ENCODE measurements at places on chromosomes 1 and 21.

- no peak for DNase-seq
Observed at GRCh38 chr1:200741551-200742207, 3.0 kb downstream of the CAMSAP2 start.

GRCh38 chr21:44434568-44434925 lies 20.8 kb upstream of the LRRC3 start:
- no peak for DNase-seq

- no peak for DNase-seq
Observed at GRCh38 chr1:247273013-247273412, 17.1 kb downstream of the VN1R5 start.

GRCh38 chr1:213658457-213658856 lies 329.3 kb upstream of the PROX1 start:
- DNase-seq: no peak

- no peak for DNase-seq
Observed at GRCh38 chr1:20625176-20626097, 7.8 kb upstream of the PINK1 start.

DNA sequence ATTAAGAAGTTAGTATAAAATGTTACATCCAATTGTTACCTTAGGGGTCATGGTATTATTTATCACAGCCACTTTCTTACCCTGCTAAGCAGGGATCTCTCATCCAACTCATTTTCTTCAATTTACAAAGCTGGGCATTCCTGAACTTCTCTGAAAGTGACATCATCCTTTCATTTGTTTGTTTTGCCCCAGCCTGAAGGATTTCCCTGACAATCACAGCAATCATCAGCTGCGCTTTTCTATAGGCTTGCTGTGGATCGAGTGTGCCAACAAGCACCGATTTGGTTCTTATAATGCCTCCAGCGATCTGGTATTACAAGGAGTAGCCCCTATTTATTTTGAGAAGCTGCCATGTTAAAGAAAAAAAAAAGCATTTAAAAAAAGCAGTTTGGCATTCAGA lies 240.2 kb downstream of the USH2A start:
- no peak for DNase-seq

DNA sequence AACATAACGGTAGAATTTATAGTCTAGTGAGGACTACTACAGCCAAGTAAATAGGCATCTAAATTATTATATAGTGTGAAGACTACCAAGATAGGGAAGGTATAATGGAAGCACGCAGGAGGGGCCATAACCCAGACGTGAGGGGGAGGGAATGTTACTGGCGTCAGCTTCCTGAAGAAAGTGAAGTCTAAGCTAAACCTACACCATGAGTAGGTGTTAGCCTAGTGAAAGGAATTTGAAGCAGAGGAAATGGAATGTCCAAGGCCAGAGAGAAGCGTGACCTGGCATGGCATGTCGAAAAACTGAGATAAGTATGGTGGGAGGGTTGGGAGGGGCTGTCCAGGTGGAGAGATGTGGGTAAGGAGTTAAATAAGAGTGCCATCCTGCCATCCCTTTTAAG lies 140.5 kb downstream of the SLC44A5 start:
- no peak for DNase-seq

GRCh38 chr1:22048351-22049192 lies 3.9 kb upstream of the CDC42 start:
- no peak for DNase-seq

GRCh38 chr21:41045534-41046268 lies 122.3 kb upstream of the BACE2 start:
- DNase-seq: peak; percentile 70

DNA sequence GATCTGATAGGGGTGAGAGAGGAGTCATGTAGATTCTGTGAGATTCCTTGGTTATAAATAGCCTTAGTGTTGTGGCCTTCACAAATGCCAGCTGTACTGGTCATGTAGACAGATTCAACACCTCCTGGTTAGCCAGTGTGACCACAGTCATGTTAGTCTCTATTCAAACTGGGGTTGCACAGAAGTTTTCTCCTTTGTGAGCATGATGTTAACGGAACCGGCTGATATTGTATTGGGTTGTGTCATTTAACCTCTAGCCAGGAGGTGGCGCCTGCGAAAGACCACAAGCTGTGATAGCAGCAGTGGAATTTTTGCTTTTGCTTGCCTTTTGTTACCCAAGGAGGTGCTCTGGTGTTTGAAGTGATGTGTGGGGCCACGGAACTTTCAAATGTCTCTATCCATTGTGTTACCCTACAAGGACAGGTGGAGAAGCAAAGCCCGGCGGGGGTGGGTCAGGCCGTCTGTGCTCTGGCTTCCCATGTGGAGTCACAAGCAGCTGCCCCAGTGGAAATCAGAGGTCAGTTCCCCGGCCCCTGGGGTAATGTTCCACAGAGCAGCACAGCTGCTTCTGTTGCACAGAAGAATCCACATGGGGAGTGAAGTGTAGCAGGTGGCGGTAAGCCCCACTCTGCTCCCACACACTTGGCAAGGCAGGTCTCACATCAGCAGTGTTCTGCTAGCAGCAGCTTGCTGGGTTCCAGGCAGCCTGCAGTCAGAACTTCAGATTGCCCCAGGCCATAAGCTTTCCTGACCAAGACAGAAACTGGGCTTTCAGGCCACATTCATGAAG lies 112.6 kb downstream of the ADAMTS1 start:
- DNase-seq: no peak

DNA sequence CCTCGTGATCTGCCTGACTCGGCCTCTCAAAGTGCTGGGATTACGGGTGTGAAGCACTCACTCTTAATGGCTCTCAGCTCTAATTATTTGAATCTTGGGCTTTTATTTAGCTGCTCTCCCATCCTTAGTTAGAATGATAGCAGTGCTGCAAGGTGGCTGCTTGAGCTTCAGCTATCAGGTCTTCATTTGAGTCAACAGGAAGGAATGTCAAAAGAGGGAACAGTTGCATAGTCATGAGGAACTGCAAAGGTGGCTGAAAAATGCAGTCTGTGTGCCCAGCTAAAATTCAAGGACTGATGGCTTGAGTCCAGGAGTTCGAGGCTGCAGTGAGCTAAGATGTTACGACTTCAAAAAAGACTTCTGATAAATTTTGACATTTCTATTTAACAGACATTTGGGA lies 55.6 kb downstream of the UCK2 start:
- no peak for DNase-seq

GRCh38 chr1:231162297-231162969 lies 575 bp downstream of the TRIM67 start:
- DNase-seq: no peak

DNA sequence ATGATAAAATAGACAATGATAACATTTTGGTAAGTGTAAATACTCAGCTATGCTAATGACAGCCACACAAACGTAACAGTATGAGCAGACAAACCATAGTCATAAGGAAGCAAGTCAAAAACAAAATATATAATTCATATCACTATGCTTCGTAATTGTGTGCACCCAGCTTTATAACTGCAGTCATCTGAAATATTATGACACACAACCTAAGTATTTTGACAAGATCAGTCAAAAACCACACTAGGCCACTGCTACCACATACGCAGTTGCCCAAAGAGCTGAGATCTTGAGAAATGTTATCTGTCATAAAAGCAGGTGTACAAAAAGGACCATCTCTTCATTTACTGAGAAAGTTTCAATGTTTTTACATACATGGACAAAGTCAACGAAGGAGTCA lies 26.0 kb downstream of the RNASEL start:
- DNase-seq: no peak

GRCh38 chr1:210981490-210981889 lies 152.5 kb downstream of the KCNH1 start:
- DNase-seq: no peak

- no peak for DNase-seq
Observed at GRCh38 chr1:44012941-44013609, 18.2 kb downstream of the SLC6A9 start.

DNA sequence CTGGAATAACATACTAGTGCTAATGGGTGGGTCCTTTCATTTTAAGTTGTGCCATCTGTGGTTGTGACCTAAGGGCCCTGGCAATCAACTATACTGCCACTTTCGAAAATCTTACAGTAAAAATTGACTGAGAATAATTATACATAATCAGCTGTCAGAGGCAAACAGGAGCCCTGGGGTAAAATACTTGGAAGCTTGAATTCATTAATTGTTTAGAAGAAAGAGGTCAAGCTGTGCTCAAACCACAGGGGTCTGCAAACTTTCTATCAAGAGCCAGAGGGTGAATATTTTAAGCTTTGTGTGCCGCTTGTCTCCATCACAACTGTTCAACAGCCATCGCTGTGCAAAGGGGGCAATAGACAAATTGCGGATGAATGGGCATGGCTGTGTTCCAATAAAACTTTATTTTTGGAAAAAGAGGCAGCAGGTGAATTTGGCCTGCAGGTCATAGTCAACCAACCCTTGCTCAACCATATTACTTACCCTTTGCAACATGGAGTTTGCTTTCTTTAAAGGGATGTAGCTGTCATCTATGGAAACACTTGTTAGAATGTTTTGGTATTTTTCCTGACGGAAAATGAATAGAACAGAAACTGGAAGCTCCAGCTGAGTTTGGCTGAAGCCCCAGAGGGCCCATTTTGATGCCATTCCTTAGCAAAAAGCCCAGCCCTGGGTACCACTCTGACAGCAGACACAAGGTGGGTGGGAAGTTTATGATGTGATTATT lies 35.7 kb upstream of the USP1 start:
- no peak for DNase-seq

DNA sequence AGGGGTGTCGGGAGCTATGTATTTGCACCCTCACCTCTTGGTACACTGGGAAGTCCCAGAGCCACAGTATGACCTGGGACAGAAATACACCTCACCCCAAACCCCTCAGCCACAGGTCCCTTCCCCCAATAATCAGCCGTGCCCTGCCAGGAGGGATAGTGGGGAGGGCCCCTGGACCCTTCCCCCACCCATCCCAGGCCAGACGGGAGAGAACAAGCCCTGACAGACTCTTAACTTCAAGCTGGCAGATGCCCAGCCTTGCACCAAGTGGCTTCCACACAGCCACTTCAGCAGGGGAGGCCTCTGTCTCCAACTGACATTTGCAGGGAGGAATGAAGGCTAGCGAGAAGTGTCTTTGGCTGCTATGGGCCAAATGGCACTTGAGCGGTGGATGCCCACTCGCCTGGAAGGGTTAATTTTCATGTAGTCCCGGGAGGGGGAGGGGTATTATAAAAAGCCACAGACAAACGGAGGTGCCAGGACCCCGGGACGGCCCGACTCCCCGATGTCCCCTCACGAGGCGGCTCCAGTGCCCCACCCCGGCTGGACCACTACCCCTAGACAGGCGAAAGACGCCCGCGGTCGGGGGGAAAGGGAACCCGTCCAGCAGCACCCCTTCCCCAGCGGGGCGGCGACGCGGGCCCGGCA lies 495 bp downstream of the SYNC start:
- DNase-seq: no peak

- peak; percentile 67 for DNase-seq
Observed at GRCh38 chr1:232421143-232421796, 208.7 kb downstream of the SIPA1L2 start.

- no peak for DNase-seq
Observed at GRCh38 chr1:185271921-185272320, 45.1 kb downstream of the IVNS1ABP start.

DNA sequence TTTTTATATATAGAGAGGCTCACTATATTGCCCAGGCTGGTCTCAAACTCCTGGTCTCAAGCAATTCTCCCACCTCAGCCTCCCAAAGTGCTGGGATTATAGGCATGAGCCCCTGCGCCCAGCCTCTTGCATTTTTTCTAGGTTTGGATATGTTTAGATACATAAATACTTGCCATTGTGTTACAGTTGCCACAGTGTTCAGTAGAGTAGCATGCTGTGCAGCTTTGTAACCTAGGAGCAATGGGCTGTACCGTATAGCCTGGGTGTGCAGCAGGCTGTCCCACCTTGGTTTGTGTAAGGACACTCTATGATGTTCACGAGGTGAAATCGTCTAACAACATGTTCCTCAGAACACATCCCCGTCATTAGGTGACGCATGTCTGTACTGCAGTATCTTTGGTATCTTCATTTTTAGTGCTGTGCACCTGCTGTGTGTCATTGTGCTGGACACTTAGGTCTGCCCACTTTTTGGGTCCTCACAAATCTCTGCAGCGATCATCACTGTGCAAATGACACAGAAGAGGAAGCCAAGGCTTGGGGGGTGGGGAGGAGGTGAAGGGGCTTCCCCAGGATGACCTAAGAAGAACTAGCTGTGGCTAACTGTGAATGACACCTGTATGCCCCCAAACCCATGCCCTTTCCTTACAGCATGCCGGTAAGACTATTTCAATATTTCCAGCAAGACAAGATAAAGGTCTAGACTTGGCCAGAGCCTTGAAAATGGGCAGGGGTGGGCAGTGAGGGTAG lies 44.5 kb downstream of the SDC3 start:
- no peak for DNase-seq

DNA sequence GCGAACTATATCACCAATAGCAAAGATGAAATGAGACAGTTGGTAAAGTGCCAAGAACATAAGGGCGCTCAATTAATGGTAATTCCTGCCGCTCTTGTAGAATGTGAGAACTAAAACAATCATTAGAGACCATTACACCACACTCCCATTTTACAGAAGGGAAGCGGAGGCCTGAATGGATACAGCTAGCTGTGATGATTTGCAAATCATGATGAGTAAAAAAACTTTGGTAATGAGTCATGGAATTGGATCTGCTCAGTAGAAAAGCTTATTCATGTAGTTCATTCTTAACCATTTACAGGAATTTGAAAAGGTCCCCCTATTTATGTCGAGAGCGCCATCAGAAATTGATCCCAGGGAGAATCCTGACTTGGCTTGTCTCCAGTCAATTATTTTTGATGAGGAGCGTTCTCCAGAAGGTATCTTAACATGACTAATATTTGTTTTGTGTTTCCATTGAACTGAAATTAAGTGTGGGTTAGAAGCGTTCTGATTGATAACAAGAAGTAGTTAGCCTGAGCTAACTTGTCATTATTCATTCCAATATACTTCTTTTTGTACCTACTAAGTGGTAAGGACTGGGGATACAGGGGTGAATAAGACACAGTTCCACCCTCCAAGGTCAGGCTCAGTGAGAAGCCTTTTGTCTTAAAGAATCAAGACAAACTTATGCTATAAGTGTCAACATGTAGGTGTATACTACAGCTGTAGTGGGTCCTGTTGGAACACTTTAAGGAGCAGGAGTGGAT lies 812 bp downstream of the TTC4 start:
- no peak for DNase-seq

GRCh38 chr1:193338194-193338593 lies 151.8 kb upstream of the B3GALT2 start:
- no peak for DNase-seq

DNA sequence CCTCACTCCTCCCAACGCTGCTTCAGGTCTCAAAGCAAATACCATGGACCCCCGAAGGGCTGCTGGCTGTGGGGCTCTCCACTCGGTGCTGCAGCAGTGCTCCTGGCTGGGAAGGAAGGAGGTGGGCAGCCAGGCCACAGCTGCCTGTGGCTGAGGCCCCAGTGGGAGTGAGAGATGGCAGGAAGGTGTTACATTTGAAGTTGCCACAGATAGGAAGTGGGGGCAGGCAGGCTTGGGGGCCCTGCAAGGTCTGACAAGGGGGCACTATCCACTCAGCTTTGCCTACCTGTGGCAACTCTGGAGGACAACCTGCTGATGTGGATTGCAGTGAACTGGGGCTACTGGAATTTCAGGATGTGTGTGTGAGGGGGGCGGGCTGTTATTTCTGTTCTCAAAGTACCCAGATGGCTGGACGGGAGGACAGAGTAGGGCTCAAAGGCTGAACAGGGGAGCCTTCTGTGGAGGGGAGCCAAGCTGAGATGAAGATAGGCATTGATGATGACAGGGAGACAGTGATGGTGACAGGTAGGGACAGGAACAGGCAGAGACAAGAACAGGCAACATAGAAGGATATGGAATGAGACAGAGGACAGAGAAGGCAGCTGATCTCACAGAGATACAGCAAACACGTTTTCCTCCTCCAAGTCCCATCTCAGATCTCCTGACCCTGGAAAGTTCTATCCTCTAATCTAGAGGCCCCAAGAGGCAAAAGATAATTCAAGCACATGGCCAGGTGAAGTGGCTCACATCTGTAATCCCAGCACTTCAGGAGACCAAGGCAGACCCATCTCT lies 1.8 kb downstream of the ZNF683 start:
- DNase-seq: no peak
